ENCODE measurements at places on chromosomes 7 and 10.
A peak's percentile ranks its signal among the peaks of the same experiment; 100 is the strongest.

- no peak for DNase-seq
Measured at GRCh38 chr7:142384493-142384922, 126.7 kb upstream of the PRSS58 start.

GRCh38 chr7:108239501-108240225 is 109.5 kb upstream of the LAMB4 start:
- no peak for DNase-seq

GRCh38 chr7:138684340-138684739 is 16.8 kb downstream of the SVOPL start:
- no peak for DNase-seq

GRCh38 chr7:51012569-51013217 is 230.0 kb upstream of the GRB10 start:
- no peak for DNase-seq

- DNase-seq = no peak
Measured at GRCh38 chr7:39535720-39536119, 30.5 kb upstream of the YAE1 start.

DNA sequence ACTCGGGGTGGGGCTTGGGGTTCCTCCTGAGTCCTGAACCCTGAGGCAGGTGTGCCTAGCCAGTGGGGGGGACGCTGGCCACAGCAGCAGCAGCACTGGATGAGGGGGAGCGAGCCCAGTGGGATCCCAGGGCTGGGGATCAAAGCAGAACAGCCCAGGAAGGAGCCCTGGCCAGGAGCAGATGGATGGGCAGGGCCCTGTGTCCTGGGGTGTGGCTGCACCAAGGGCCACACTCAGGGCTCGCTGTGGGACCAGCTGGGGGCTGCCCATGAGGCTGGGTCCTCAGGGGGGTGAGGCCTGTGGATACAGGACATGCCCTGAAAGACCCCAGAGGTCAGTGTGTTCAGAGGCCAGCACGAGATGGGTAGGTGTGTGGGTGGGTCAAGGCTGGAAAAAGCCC is 50.9 kb downstream of the STK32C start:
- no peak for DNase-seq

GRCh38 chr7:143360788-143361551 is 1.5 kb downstream of the FAM131B start:
- DNase-seq = no peak

DNA sequence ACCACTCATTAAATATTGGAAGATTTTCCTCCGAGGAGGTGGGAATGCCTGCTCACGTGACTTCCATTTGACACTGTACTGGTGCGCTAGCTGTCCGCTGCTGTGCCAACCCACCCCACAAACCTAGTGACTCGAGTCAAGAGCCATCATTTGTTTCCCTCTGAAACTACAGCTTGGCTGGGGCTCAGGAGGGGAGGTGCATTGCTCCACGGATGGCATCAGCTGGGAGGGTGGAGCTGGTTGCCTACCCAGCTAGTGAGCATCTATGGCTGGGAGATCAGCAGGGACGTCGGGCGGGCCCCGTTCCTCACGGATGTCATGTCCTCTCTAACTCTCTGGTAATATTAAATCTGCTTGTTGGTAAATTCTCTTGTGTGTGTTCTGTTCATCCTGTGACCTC is 9.5 kb upstream of the FOXL3 start:
- no peak for DNase-seq

DNA sequence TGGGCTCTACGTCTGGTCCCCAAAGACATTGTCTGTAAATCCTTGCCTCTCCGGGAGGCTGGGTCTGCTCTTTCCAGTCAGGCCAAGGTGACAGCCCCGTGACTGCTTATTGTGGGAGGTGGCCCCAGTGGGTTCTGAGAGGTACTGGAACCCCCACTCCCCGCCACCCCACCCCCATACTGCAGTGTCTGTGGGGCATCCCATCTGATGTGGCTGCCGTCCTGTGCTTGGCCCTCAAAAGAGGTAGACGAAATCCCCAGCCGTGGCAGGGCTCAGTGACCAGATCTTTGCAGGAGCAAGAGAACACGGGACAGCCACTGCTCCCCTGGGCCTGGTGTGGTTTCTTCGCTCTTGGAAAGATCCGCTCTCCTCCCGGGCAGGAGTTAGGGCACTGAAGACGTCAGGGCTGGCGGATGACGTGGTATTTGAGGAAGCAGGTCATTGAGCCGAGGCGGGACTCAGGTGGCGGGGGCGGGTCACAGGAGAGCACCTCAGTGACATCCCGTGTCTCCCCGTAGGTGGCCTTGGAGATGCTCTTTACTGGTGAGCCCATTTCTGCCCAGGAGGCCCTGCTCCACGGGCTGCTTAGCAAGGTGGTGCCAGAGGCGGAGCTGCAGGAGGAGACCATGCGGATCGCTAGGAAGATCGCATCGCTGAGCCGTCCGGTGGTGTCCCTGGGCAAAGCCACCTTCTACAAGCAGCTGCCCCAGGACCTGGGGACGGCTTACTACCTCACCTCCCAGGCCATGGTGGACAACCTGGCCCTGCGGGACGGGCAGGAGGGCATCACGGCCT is 20.7 kb downstream of the ECHDC3 start:
- DNase-seq = no peak

GRCh38 chr7:105020926-105021325 is 6.9 kb downstream of the KMT2E start:
- no peak for DNase-seq

DNA sequence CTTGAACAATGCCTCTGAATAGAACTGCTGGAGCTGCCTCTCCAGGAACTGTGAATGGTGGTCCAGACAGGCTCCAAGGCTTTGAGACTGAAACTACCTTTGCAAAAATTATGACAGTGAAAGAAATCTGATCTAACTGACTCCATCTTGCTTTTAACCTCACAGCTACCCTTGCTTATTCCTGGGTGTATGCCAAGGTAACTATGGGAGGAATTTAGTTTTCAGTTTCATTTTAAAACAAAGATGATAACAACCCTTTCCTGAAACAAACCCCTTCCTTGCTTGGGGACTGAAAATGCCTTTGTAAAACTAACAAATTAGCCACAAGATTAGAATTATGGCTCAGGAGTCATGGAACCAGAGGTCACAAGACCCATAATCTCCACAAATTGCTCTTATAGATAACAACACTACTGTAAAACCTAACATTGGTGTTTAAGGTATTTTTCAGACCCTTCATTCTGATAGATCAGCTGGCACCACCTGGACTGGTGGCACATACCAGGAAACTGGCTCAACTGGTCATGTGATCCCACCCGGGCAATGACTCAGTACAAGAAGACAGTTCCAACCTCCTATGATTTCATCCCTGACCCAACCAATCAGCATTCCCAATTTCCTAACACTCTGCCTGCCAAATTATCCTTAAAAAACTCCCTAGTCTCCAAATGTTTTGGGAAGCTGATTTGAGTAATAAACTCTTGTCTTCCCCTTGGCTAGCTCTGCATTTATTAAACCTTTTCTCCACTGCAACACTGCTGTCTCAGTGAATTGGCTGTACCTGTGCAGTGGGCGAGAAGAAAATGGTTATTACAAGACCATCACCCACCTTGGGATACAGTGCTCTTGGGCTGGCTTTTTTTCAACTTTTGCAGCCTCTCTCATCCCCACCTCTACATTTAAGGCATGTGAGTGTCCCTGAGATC is 608.1 kb downstream of the TYW1 start:
- DNase-seq = no peak

- no peak for DNase-seq
Measured at GRCh38 chr10:123879606-123880257, 11.9 kb downstream of the CPXM2 start.

- DNase-seq = no peak
Measured at GRCh38 chr10:72024596-72024995, 60.4 kb downstream of the CHST3 start.

- no peak for DNase-seq
Measured at GRCh38 chr10:23319835-23320234, 24.8 kb downstream of the C10orf67 start.

GRCh38 chr10:27240212-27241009 is at the start of gene ACBD5:
Gene ACBD5 (minus strand): TSS chr10:27240797. CDS start chr10:27240688, 109 bp downstream.
- peak; percentile 47 for DNase-seq

DNA sequence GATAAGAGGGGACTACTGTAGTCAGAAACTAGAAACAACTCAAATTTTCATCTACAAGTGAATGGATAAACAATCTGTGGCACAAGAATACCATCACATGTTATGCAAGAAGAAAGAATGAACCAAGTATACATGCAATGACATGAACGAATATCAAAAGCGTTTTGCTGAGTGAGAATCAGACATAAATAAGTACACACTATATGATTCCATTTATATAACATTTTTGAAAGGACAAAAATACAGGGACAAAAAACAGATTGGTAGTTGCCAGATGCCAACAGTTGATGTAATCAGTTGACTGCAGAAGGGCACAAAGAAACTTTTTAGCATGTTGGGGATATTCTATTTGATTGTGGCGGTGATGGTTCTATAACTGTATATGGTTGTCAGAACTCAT is 33.6 kb downstream of the CTNNA3 start:
- DNase-seq = no peak

GRCh38 chr10:124347956-124348355 is 70.8 kb downstream of the OAT start:
- no peak for DNase-seq

DNA sequence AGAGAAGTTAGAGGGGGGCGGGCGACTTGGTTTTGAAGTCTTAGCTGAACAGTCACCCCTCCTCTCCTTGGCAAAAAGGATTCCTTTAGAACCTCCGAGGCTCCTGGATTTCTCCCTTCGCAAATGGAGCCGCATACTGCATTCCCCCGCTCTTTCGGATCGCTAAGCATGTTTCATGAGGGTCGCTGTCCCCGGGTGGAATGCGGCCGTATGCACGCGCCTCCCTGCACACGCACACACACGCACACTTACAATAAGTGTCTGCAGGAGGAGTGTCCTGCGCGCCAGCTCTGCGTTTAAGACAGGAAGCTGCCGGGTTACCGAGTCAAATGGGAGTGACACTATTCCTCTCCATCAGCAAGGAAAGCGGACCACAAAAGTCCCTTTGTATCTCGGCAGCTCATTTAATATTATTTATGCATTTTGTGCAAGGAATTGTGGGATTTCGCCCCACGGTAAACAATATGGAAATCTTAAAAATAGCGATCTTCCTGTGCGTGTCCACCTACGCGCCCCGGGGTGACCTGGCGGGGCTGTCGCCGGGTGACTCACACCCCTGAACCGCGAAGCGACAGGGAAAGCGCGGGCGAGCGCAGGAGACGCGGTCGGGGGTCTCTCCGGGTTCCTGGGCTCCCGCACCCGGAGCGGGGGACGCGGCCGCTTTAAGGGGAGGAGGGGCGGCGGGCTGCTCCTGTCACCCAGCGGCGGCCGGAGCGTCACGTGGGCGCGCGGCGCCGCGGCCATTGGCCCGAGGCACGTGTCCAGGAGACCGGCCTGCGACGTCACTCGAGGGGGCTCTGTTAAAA is 988 bp upstream of the EN2 start:
- DNase-seq = no peak

DNA sequence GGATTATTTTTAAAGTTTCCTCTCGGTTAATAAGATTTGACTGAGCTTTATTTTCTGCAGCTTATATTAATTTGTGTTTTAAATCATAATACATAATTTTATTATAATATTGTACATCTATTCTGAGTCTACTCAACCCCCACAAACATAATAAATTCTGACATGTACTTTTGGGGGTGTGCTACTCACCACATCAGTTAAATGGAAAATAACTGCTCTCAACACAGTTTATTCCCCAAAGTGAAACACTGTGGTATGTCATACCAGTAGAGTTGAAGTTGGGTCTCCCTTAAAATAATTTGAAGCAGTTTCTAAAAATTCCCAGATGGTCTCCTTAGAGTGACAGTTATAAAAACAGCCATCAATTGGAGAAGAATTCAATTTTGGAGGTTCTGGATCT is 463.2 kb downstream of the PHTF2 start:
- DNase-seq = no peak

Measured in stimulated activated CD4-positive, alpha-beta T cell treated with anti-CD3 and anti-CD28 coated beads, Interleukin-15, amount 100 ng/mL, for 1 hour (primary cell).